ENCODE measurements at places on chromosomes 5 and 9. TPM values are rescaled to one million over a fixed set of nuclear protein-coding genes. Genes with fewer than 3 reads are reported as not detected.

DNA sequence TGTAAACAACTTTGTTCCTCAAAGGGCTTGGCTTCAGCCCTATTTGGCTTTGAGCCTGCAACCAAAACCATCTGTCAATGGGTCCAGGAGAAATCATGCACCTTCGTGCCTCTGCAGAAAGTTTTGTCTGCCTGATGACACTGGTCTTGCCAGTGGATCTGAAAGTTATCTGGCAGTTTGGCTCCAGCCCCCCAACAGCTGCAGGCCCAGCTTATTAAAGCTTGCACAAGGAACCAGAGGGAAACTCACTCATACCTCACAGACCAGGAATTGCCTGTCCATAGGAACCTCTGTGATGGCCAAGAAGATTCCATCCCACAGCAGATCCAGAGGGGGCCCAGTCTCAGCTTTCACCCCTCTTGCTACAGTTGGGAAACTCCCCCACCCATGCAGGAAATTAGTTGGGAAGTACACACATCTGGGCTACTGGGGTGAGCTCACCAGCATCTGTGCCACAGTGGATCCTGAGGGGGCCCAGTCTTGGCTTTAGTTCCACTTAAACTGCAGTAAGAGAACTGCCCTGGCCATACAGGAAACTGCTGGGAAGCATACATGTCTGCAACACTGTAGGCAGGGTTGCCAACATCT is 265.5 kb downstream of the GRIA1 start:
- H3K27ac ChIP-seq = no peak overlapping the region
- H3K4me1 ChIP-seq = no peaks in the 10 kb centered on the region
- H3K27me3 ChIP-seq = no peaks in the 10 kb centered on the region
- DNase-seq = no peak
- H3K36me3 ChIP-seq = no peaks in the 10 kb centered on the region

DNA sequence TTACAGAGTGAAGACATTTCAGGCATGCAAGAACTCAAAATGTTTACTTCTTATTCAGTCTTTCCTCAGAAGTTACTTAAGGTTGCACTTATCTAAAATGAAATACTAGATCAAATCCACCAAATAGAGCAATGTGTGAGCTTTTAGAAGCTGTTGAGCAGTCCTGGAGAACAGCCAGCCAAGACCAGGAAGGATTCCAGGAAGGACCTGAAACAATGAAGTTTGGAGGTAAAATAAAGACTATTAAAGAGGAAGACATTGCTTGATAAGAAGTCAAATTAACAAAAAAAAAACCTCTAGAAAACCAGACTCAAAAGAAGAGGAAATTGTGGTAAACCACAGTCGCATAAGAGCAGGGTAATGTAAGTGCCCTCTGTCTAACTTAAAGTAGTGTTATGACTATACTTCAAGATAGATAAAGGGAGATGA is 156.2 kb upstream of the S1PR3 start:
- H3K4me1 ChIP-seq = peaks cover 11% of the 10 kb centered on the region
- no peak for DNase-seq
- peaks cover 83% of the 10 kb centered on the region for H3K27me3 ChIP-seq
- no peak overlapping the region for H3K27ac ChIP-seq

- H3K27me3 ChIP-seq = no peaks in the 10 kb centered on the region
- H3K4me1 ChIP-seq = no peaks in the 10 kb centered on the region
- H3K27ac ChIP-seq = no peak overlapping the region
- H3K36me3 ChIP-seq = no peaks in the 10 kb centered on the region
- no peak for DNase-seq
These were observed 343.6 kb upstream of the ISL1 start for GRCh38 chr5:51039424-51040329.

DNA sequence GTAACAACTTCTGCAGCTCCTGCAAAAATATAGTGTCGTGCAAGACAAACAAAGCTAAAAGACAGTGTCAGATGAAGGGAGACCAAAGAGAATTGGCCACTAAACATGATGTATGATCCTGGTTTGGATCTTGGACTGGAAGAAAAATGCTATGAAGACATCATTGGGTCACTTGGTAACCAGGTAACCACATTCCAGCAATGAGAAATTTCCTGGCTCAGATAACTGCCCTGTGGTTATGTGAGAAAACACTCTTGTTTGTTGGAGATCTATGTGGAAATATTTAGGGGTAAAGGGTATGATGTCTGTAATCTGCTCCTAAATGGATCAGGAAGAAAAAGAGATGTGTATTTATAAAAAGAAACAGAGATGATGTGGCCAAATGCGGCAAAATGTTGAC is 45.5 kb upstream of the ANKRD33B start:
- H3K27me3 ChIP-seq = no peaks in the 10 kb centered on the region
- no peaks in the 10 kb centered on the region for H3K4me1 ChIP-seq
- no peak overlapping the region for H3K27ac ChIP-seq
- DNase-seq = no peak
- no peak overlapping the region for H3K4me3 ChIP-seq

Gene STKLD1
- 0.17 TPM for total RNA-seq

Gene C5orf52
- total RNA-seq = not detected
